ENCODE measurements at places on chromosomes 6 and 20. TPM values are rescaled to one million over a fixed set of nuclear protein-coding genes. Genes with fewer than 3 reads are reported as not detected.

CCN2 gene
- 25.8 TPM for polyA plus RNA-seq

TBX18 gene
- 11.3 TPM for polyA plus RNA-seq

SLC17A9 gene
- 2.4 TPM for polyA plus RNA-seq

NKAPL gene
- polyA plus RNA-seq: 3.3 TPM

ASIP gene
- polyA plus RNA-seq: 1.6 TPM

TNNC2 gene
- 3.2 TPM for polyA plus RNA-seq

PREX1 gene
- 99.1 TPM for polyA plus RNA-seq

GRIK2 gene
- polyA plus RNA-seq: 60.7 TPM

PDE10A gene
- polyA plus RNA-seq: 10.9 TPM

TCP11 gene
- 0.48 TPM for polyA plus RNA-seq

FABP7 gene
- 537 TPM for polyA plus RNA-seq

C6orf141 gene
- polyA plus RNA-seq: 5.2 TPM

PPP1R14C gene
- 42.3 TPM for polyA plus RNA-seq

CTAGE9 gene
- 0.39 TPM for polyA plus RNA-seq

DEFB124 gene
- 0.53 TPM for polyA plus RNA-seq

TNFRSF21 gene
- polyA plus RNA-seq: 126 TPM

RAD21L1 gene
- polyA plus RNA-seq: not detected

HLA-G gene
- polyA plus RNA-seq: 2.6 TPM

Measured in spinal cord (tissue), 10 donors.